ENCODE measurements at places on chromosomes 1 and 21.

GRCh38 chr1:116690396-116690848, 22.9 kb upstream of the IGSF3 start:
- no peak for DNase-seq

GRCh38 chr1:194710671-194711070, 1524.3 kb upstream of the B3GALT2 start:
- DNase-seq = no peak

DNA sequence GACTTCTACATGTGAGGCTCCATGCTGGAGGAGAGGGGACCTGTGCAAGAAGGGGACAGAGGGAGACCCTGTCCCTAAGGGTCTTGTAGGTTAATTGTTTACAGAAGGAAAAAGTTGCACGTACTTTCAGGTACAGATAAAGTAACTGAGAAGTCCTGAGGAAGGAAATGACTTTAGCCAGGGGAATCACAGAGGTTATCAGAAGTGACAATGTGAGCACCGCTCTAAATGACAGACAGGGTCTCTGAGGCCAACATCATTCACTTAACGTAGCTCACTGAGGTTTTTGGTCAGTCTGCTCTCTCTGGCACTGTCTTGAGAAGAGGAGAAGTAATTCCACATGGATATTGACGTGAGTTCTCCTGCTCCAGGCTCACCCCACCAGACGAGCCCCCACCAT, 12.0 kb downstream of the TAF5L start:
- DNase-seq = no peak

DNA sequence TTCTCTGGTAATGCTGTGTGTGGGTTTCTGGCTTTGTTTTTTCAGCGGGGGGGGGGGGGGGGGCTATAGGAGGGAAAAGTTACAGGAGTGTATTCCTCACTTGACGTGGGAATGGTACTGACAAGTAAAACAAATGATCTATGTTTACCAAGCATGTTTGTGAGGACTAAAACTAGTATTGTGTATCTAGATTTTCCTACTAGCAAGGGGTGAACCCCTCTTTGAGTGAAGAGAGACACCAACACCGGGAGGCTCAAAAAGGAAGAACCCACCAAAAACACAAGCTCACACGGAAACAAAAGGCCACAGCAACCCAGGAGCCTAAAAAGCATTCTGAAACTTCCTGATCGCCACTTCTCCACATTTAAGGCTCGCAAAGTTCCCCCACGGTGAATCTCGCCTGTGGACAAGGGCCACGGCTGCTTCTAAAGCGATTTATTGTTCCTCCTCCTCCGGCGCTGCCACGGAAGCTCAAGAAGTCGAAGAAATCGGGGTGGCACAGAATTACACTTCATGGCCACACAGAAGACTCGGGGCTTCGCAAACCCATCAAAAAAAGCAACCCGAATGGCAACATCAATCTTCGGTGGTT, 703 bp downstream of the PUM1 start:
- DNase-seq = peak; percentile 48

DNA sequence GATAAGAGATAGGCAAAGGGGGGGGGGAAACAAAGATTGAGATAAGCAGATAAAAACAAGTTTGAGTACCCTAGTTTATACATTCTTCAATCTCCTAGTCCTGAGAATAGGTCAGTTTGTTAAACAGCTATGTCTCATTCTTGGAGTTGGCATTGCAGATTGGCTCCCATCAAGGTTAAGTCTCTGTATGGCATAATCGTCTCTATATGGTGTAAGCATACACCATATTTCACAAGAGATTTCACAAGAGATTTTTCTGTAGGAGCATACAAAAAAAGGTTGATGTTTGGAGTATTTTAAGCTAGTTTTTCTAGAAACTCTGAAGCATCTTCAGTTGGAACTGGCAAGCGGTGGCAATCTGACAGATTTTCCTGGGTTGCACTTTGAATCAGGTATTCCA, 35.8 kb downstream of the NCAM2 start:
- DNase-seq = no peak

DNA sequence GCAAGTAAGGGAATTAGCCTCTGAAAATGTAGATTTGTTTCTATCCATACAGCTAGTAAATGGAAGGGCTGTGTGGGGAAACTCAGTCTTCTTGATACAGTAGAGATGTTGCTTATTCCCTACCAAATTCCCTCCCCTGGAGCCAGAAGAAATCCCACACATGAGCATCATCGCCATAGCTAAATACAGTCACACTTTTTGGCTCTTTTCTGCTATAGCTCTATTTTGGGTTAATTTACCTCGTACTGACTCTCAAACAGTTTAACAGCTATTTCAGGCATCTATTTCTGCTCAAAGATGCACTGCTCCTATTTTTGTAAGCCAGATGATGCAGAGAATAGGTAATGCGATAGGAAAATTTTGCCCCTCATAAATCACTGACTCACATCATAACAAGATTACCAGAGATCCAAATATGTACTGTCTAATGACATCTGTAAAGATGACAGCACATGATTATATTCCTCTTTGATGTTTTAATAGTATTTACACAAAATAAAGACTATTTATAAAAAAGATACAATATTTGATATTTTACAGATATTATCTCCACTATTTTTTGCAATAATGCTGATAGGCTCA, 58.6 kb downstream of the XCL1 start:
- DNase-seq = no peak

- no peak for DNase-seq
Observed at GRCh38 chr1:57204942-57205787, 218.7 kb downstream of the DAB1 start.

- DNase-seq = no peak
Observed at GRCh38 chr1:112557385-112557784, 48.6 kb downstream of the WNT2B start.

GRCh38 chr21:15415541-15416261, 314.1 kb upstream of the USP25 start:
- DNase-seq = no peak

Measured in amygdala (tissue), 56 donors.